ENCODE measurements at places on chromosomes 4 and X. TPM values are rescaled to one million over a fixed set of nuclear protein-coding genes. Genes with fewer than 3 reads are reported as not detected.

The TIMM8A gene
- total RNA-seq: 9.0 TPM

DNA sequence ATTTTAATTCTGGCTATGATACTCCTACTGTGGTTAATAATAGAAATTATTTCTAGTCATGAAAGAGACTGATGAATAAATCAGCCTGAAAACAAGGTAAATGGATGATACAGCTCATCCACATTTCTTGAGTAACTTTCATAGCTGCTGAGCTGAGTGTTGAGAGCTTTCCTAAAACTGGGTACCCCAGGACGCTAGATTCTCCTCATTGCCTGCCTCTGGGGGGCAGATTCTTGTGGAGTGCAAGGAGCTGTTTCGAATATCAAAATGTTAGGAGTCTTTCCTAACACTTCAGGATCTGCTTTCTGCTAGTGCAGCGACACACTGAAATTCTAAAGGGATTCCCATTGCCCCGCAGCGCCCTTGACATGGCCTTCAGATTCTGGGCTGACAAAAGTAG lies 2.1 kb downstream of the MND1 start:
- DNase-seq: no peak

DNA sequence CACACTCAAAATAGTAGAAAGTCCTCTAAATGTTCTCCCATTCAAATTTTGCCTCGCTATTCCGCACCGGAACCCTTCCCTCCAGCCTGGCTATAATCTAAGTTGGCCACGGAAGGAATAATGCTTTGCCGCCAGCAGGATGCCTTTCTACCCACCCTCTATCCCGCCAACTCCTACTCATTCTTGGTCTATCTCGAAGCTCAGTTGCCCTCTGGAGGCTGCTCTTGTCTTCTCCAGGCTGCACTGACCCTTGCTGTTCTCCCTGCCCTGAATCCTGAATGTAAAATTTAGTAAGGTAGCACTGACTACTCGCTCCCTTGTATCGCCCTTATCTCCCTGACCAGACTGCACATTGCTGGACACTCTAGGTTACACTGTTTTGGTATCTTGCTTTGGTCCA lies 212.4 kb downstream of the MGST2 start:
- DNase-seq: no peak

The SSX4B gene
- not detected for total RNA-seq

GRCh38 chr4:39426728-39427127 lies 20.0 kb downstream of the KLB start:
- DNase-seq: no peak
